ENCODE measurements at places on chromosomes 5 and 9.

DNA sequence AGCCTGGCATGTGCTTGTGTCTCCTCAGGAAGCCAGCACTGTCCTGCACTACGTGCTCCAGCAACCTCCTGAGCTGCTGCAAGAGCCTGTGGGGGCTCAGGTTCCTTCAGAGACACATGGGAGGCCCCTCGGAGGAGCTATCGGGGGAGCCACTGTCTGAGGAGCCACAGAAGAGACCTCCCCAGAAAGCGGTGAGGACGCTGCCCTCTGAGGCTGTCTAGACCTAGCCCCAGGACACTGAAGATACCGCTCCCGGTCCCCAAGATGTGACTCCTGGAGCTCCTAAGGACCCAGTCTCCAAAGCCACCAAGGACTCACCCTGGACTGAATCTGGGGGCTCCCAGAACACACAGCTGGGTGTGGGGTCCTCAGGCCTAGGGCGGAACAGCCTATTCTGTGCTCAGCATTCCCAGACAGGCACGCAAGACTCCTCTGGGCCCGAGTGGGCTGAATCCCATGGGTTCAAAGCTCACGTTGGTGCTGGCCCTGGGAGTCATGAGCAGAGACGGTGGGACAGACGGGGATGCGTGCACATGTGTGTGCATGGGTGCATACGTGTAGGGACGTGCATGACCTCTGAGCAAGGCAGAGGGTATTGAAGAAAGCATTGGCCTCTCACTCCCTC is 50.0 kb downstream of the HRH2 start:
- DNase-seq, result no peak

DNA sequence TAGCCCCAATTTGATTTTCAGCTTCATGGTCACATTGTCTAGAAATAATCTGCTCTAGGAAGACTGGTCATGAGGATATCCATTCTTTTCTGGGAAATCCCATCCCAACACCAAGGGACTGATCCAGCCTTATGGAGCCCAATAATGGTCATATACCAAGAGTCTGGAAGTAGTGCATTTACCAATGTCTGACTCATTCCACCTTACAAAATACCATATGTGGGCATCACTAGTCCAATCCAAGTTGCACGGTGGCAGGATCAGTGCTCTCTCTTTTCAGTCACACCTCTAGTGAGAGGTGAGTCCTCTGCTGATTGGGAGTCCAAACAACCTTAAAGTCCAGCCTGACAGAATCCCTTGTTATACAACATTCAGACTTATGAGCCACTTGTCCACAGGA is 73.7 kb downstream of the FEM1C start:
- no peak for DNase-seq

DNA sequence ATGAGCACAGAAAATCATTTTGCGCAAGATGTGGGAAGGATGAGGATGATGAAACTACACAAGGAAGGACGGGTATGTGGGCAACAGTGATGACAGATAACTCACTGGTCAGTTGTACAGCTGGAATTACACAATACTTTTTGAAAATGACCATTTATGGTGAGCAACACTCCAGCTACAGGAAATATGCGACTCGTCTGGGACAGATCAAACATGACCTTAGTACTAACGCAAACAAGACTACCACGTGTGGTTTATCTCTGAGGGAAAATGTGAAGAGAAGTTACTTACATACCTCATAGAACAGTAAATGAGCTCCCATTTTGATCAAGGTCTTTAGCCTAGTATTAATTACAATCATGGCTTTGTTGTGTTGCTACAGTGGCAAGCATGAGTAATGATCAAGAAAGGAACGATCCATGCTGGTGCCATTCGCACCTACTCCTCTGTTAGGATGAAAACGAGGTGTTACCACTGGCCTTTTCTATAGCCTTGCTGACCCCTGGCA is 456.9 kb downstream of the BNC2 start:
- DNase-seq, result no peak

DNA sequence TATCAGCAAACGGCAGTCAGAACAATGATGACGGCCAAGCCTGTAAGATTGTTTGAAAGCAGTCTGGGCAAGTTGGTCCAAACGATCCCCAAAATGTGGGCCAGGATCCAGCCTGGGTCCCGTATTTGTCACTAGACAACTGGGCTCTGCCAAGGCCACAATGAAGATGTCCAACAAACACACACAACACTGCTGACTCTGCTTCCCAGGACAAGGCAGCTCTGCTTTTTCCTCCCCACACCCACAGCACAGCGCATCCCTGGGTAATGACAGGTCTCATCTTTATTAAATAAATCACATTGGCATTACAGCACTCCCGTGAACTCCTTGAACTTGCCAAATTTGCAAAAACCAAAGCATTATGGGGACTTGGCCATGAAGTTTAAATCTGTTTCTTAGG is 424.1 kb upstream of the ACTBL2 start:
- no peak for DNase-seq

DNA sequence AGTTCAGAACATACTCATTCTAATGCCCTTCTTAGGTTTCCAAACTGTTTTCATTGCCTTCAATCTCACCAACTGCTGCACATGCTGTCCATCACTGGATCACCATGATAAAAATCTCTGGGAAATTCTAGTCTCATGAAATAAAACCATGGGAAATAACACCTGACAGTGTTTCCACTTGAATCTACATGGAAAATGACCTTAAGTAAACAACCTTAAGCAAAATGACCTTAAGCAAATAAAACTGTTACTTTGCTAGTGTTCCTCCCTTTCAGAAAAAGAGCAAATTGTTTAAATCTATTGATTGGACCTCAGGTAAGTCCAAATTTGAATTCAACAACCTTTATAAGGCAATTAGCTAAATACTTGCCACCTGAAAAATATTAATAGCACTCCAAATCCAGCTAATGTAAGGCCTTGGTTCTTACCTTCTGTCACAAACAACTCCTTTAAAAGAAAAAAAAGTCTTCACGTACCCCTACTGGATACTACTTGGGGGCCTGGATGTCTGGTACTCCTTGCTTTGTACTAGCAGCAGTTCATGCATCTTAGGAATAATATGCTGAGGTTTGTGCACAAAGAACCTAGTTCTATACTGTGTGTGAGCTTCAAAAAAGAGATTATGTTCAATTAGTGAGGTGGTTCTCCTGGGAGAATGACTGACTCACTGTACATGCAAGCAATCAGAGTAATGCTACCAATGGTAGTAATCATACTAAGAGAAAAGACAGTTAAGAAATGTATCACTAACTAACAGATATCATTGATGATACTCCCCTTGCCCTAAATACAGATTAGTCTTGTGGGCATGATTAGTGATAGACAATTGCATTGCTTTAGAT is 630.4 kb downstream of the PSAT1 start:
- no peak for DNase-seq

- peak; percentile 54 for DNase-seq
Observed at GRCh38 chr9:83920469-83920926, 734 bp downstream of the KIF27 start.

DNA sequence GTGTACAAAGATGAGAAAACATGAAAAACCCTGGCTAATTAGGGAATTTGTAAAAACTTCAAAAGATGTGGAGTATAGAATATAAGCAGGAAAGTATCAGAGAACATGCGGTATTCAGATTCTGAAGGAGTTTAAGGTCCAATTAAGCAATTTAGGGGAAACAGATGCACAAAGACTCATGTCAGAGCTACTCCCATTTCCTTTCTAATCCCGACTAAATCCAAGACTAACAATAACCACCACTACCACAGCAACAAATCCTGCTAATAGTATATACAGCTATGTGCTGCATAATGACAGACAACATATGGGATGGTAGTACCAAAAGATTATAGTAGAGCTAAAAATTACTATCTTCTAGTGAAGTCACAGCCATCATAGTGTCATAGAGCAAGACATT is 102.1 kb downstream of the LURAP1L start:
- no peak for DNase-seq

GRCh38 chr9:121612511-121612998 is 38.9 kb upstream of the DAB2IP start:
- peak; percentile 41 for DNase-seq

GRCh38 chr9:91820949-91821880 is 128.8 kb downstream of the ROR2 start:
- no peak for DNase-seq

GRCh38 chr9:18474783-18475182 is 830 bp downstream of the ADAMTSL1 start:
- no peak for DNase-seq

DNA sequence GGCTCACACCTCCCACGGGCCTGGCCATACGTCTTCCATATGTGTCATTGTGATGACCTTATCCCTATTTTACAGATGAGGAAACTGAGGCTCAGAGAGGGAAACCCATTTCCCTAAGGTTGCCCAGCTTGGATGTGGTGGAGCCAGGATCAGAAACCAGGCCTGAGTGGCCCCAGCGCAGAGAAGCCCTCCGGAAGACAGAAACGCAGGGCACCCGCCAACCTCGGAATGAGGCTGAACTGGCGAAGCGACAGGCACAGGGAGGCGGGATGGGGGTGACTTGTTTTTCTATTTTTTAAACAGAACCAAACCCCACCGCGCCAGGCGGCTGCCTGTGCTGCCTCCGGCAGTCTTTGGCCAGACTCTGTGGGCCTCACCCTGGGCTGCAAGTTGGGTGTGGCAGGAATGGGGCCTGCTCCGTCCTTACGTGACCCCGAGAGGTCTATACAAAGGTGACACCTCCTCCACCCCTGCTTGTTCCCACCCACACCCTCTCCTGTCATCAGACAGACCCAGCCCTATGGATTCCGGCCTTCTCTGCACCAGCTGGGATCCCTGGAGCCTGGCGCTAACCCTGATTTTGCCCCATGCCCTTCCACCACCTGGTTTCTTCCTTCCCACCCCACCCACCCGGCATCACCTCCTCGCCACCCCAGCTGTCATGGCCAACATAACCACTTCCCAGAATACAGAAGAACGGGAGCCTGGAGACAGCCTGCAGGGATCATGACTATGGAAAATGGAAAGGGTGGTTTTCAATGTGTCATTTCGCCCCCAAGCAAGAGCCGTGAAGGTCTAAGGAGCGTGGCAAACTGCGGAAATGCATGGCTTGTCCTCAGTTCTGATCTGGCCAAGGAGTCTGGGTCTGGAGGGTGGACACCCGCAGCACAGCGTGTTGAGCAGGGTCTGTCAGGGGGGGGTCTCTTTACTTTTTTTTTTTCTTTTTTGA is 23.6 kb downstream of the PLPP7 start:
- peak; percentile 12 for DNase-seq

- peak; percentile 41 for DNase-seq
Observed at GRCh38 chr9:70639853-70640814, 225.7 kb upstream of the KLF9 start.

GRCh38 chr5:14212838-14213237 is 69.7 kb downstream of the TRIO start:
- no peak for DNase-seq

DNA sequence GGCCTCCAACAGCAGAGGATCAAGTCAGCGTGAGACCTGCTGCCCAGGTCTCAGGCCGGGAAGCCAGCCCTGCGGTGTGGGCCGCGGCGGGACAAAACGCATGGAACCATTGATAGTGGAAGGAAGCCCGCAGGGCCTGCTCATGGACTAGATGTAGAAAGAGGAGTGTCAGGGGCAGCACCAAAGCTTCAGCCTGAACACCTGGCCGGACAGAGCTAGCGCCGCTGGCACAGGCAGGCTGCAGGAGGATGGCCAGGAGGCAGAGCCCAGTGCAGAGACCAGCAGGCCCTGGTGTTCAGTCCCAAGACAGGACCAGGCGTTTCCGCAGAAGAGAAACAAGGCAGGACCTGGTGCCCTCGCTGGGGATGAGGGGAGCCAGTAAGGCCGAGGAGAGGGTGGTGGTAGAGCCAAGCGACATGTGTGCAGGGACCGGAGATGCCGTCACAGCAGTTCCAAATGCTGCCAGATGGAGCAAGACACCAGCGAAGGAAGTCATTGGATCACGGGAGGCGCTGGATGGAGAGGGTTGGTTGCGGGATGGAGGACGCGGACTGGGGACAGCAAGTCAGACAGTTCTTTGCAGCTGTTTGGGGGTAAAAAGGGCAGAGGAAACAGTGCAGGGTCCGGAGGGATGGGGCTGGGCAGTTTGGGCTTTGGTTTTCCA is 42.1 kb upstream of the OLFM1 start:
- DNase-seq, result no peak

DNA sequence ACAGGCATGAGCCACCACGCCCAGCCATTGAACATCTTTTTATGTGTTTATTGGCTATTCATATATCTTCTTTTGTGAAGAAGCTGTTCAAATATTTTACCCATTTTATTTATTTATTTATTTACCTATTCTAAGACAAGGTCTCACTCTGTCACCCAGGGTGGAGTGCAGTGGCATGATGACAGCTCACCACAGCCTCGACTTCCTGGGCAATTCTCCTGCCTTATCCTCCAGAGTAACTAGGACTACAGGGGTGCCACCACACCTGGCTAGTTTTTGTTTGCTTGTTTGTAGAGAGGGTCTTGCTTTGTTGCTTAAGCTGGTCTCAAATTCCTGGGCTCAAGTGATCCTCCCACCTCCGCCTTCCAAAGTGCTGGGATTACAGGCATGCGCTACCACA is 33.5 kb downstream of the NAIF1 start:
- no peak for DNase-seq

DNA sequence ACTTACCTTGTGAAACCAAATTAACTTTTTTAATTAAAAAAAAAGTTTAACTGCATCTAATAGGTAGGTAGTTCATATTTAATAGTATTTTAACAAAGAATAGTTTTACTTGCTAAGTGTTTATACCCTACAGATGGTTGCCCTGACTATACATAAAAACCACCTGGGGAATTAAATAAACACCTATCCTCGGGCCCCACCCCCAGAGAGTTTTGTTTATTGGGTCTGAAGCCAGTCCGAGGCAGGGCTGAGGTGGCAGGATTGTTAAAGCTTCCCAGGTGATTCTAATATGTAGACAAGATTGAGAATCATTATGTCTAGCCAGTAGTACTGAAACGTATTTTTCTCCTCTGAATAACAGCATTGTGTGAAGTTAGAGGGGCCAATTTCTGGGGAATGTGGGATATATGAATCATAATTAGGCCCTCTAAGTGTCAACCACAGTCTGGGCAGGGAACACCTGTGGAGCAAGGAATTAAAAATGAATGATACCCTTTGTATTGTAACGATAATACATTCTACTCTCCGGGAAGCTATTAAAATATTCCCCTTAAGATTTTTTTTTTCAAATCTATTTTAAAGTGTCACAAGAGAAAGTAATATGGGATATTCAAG is 5.6 kb upstream of the PAM start:
- peak; percentile 16 for DNase-seq
